Bone marrow (tissue), 2 donors: ENCODE measurements at places on chromosomes 5 and 9.

DNA sequence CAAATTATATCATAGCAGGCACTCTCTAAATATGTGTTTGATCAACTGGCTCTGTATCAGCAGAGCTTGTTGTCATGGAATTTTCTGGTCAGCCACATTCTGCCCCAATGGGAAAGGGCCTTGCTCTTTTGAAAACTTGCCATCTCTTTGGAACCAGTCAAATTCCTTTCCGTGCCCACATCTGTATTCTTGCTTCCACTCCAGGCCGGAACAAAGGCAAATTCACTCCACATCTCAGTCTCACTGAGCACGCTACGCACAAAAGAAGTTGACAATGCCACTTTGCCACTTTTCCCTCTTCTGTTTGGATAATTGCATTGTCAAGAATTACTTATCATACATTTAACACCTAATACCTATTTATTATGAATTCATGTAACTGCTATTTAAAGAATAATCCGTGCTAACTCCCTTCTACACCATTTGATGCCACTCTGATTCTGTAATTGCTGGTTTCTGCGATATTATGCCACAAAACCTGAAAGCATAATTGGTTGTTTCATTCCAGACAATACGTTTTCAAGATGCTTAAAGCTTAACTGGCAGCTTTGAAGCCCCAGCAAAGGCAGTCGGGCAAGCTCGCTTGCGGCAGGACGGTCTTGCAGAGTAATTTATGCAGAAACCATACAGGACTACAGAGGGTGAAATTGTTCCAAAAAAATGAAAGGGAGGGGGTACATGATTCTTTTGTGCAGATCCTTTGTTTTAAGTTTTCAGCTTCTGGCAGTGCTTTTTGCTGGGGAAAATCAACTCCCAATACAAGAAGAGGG lies 277.7 kb downstream of the MSX2 start:
- DNase-seq = no peak

DNA sequence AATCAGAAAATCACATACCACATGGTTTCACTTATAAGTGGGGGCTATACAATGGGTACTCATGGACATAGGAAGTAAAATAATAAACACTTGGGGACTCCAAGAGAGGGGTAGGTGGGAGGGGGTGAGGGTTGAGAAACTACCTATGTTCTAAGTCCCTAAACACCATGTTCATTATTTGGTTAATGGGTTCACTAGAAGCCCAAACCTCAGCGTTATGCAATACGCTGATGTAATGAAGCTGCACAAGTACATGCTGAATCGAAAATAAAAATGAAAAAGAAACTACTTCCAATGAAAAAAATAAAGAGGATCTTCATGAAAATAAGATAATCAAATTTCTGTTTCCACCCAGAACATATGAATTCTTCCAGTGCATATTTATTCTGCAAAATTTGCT lies 208.5 kb downstream of the TMEM161B start:
- DNase-seq = no peak

DNA sequence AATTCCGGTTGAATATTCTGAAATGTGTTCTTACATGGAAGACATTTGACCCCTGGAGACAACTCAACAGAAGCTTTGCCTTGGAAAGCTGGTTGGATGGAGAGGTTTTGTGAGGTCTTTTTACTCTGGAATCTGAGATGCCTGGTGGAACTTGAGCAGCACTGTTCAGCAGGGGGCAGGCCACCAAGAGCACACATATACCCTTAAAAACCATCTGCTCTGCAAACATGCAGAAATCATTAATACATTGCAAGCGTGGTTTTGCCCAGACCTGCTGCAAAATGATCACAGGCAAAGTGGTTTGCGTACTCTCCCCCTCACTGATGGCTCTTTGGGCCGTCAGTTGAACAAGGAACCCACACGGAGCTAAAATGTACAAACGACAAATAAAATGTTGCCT lies 32.8 kb upstream of the DAP start:
- no peak for DNase-seq

- no peak for DNase-seq
Observed at GRCh38 chr5:5335700-5336264, 86.7 kb upstream of the ICE1 start.

DNA sequence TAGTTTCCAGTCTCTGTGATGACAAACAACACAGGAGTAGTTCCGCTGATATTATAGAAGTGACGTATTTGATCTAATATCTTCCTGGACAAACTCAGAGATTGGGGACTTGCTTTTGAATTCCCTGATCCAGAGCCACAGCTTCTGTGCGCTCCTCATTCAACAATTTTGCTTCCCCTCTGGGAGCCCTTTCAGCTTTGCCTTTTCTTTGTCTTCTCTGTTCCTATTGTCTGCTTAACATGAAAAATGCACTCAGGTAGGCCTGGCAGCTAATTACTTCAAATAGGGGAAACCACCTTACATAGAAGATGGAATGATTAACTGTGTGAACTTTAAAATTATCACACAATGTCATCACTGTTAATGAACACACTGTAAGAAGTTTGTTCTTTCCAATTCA lies 192.9 kb downstream of the EPB41L4A start:
- no peak for DNase-seq

DNA sequence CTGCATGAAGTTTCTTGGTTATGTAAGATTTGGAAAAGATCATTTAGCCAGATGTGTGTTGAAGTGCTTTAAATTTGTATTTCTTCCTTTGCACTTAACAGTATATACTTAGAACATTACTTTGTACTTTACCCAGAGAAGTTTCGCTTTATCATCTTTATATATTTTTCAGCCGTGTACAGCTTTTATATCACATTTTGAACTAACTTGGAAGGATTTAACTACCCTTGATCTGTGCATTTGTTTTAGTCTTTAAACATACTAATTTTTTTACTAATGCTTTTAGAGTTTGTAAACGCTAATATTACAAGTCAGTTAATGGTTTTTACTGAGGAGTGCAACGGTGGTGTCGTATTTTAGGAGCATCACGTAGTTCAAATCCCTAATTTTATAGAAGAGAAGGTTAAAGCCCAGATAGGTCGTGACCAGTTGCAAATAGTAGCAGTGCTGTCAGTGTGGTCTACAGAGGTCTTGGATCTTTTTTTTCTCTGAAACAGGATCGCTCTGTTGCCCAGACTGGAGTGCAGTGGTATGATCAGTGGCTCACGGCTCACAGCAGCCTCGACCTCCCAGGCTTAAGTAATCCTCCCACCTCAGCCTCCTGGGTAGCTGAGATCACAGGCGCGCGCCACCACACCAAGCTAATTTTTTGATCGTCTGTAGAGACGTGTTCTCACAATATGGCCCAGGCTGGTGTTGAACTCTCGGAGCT lies 2.0 kb downstream of the MATR3 start:
- no peak for DNase-seq

- DNase-seq = no peak
Observed at GRCh38 chr9:134382733-134383132, 56.5 kb downstream of the RXRA start.

DNA sequence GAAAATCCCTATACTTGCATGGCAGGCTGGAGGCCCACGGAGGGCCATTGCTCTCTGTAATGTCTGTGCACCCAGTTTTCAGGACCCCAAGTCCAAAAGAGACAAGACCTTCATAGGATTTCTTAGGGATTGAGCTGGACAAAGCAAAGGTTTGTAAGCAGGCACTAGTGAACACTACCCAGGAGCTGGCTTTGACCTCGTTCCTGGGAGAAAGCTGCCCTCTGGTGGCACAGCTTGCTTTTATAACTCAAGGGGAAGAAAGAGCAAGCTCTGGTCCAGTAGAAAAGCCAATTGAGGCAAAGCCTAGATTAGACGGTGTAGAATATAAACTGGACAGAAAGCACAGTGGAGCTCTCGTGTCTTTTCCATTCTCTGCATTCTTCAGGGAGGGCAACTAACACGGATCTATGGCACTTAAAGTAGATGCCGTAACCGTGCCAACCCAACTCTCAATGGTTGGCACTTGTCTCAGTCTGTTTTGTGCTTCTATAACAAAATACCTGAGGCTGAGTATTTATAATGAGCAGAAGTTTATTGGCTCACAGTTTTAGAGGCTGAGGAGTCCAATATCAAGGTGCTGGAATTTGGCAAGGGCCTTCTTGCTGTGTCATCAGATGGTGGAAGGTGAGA lies 7.9 kb downstream of the GABRP start:
- DNase-seq = no peak

DNA sequence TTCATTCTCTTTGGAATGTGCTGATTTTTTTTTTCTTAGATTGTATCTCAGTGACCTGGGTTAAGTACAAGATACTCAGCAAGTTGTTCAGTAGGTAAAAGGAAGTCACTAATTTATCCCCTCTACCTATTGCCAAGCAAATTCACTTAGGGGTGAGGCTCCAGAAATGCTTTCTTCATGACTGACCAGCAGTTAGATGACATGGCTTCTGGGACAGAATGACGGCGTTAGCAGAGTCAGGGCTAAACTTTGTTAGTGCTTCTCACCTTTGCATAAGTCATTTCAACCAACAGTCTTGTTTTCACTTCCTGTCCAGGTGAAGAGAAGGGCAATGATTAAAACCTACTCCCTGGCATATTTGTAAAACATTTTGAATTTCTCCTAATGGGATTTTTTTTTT lies 20.2 kb upstream of the MTAP start:
- no peak for DNase-seq

- DNase-seq = no peak
Observed at GRCh38 chr9:79575547-79575946, 3.8 kb downstream of the TLE4 start.

- DNase-seq = no peak
Observed at GRCh38 chr5:67238191-67238590, 41.6 kb upstream of the CD180 start.

- DNase-seq = no peak
Observed at GRCh38 chr9:79408200-79408599, 163.6 kb upstream of the TLE4 start.

DNA sequence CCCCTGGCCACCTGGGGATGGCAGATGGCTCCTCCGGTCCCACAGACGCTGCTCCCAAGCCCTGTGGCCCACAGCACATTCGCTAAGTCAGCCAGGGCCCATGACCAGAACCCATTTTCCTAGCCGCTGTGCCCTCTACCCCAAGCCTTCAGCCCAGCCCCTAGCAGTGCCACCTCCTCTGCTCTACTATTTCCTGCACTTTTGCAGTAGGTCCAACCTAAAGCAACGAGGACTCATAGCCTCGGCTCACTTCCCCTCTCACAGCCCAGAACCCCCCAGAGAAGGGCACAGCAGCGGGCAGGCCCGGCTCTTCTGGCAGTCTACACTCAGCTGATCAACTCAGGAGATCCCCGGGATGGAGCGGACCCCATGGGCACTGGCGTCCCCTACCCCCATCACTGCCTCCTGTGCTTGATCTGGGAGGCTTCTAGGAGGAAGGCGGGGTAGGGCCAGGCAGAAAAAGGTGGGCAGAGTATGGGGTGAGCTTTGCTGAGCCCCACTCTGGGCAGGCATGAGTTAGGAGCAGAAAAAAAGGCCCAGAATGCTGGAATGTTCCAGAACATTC lies 111.2 kb downstream of the ZNF354C start:
- no peak for DNase-seq
